ENCODE measurements at places on chromosomes 2 and 18.

DNA sequence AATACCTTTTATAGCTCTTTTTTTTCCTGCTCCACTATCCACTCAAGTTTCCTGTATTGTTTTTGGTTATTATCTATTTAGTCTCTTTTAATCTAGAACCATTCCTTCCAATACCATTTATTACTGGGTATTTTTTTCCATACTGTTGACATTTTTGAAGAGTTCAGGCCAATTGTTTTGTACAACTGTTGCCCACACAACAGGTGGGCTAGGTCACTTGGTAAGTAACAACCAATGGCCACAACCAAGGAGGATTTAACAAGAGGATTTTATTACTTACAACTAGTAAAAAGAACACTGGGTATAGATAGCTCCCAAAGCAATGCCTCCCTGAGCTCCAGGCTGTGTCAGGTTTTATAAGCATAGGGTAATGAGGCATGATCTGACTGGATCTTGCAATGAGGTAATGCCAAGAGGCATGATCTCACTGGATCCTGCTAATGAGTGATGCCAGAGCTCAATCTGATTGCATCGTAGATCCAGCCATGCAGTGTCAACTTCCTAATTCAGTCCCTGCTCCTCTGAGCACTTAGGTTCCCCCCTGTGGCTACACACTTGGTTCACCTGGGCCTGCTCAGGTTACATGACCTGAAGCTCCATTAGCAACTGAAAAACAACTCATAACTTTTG is 7.1 kb upstream of the CEP68 start:
- DNase-seq = no peak

GRCh38 chr2:201242571-201243277 is 17.6 kb upstream of the CASP8 start:
- DNase-seq = no peak

DNA sequence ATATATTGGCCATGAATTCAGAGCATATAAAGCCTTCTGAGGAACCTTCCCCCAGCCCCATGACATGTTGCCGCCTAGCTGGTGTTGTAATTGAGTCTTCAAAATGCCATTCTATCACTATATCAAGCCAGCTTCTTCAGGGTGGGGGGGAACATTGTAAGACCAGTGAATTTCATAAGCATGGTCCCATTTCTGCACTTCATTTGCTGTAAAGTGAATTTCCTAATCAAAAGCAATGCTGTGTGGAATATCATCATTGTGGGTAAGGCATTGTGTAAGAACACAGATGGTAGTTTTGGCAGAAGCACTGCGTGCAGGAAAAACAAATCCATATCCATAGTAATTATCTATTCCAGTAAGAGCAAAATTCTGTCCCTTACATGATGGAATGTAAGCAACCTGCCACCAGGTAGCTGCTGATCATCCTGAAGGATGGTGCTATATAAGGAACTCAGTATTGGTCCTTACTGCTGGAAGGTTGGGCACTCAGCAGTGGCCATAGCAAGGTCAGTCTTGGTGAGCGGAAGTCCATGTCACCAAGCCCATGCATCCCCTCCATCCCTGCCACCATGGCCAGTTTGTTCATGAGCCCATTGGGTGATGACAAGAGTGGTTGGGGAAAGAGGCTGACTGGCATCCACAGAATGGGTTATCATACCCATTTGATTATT is 159.4 kb downstream of the COPS8 start:
- DNase-seq = peak; percentile 58

- DNase-seq = no peak
These were observed 67.1 kb upstream of the PXDN start for GRCh38 chr2:1811258-1811970.

DNA sequence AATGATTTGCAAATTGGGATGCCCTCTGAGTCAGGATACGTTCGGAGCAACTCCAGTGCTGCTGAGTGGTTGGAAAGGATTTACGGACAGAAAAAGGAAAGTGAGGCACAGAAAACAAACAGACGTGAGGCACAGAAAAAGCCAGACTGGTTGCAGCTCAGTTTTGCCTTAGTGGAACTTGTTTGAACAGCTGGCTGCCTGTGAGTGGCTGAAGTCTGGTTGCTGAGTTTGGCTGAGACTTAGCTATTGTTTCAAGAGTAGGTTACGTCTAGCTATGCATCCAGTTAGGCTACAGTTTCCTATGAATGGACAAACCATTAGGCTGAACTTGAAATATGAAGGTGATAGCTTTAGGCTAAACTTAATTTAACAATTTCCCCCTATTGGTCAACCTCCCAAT is 256.6 kb downstream of the VAPA start:
- DNase-seq = no peak

DNA sequence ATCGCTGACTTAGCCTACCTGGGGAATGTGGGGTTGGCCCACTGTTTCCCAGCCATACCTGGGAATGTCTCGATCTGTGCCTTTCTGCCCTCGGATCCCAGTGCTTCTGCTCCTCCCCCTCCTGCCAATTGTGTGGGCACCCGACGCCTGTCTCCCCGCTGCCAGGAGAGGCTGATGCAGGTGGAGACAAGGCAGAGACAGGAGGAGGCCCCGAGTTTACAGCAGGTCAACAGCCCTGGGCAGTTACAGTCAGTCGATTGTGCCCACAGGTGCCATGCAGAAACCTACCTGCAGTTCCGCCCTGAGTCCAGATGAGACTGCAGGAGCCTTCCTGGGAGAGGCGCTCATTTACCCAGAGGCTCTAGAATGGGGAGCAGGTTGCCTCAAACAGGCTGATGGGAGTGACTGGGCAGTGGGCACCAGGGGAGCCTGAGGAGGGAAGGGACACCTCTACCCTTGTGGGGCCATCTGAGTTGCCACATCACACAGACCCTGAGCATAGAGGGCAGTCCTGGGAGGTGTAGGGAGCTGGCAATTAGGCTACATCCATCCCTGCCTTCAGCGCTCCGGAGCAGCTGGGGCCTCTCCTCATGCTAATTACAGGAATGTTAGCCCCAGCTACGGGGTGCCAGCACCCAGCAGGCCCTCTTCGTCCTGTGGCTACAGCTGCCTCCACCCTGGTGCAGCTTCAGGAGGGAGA is 300.1 kb downstream of the NDUFA10 start:
- no peak for DNase-seq

- DNase-seq = no peak
These were observed 37.1 kb downstream of the PAPOLG start for GRCh38 chr2:60793169-60793568.

DNA sequence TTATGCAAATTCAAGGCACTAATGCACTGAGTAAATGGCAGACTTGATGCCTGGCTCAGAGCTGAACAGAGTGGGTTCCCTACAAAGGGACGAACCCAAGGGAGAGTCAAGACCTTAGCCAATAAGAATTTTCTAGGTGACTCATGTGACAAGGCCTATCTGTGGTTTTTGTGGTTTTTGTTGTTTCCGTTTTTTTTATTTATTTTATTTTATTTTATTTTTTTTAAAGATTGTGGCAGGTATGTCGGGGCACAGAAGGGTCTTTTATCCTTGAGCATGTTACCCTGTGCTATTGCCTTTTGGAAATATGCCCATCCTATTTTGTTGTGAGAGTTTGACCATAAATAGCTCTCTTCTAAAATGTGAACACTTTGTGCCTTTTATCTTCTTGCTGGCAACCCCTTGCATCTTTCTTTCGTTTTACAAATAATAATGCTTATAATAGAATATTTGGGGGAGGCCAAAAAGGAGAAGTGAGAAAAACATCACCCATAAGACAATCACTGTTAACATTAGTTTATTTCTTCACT is 113.4 kb upstream of the AQP4 start:
- DNase-seq = no peak

DNA sequence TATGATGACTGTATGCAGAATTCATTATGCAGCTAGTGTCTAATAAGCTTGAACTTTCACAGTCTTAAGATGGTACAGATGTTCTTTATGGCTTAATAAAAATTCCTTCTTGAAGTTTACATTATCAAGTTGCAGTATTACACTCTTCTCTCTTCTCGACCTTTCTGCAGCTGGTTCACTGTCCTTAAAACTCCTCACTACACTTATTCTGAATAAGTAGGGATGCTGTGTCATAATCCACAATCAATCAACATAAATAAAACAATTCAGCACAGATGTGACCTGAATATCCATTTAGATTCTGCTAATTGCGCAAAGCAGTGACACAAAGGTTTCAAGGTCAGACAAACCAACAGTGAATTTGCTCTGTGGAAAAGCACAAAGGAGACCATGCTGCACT is 356.8 kb downstream of the SUCLG1 start:
- no peak for DNase-seq

GRCh38 chr2:13581471-13581870 is 864.7 kb downstream of the TRIB2 start:
- no peak for DNase-seq

GRCh38 chr2:9315280-9315847 is 108.0 kb downstream of the ITGB1BP1 start:
- no peak for DNase-seq

GRCh38 chr2:185187421-185187820 is 551.2 kb upstream of the FSIP2 start:
- no peak for DNase-seq

DNA sequence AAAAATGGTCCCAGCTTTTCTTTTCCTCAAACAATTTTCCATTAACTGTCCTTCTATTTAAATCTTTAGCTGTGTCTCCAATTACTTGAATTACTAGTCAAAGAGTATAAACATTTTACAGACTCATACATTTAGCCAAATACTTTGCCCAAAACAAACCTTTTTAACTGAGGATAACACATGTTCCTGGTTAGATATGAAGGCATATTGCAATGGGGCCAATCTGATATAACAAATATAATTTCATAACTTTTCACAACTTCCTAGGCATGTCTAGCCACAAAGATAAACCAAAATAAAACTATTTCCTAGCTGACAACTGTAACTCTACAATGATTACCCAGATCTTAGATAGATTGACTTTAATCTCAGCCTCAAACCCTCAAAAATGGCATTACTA is 247.5 kb upstream of the ZNF521 start:
- DNase-seq = no peak

- DNase-seq = no peak
These were observed 80.9 kb upstream of the PHLPP1 start for GRCh38 chr18:62634458-62634857.

All from mesenchymal stem cell (in vitro differentiated cells and primary cell).